ENCODE measurements at places on chromosomes 12 and 14.

- no peak for DNase-seq
Observed at GRCh38 chr14:79418649-79419415, 792.5 kb downstream of the DIO2 start.

DNA sequence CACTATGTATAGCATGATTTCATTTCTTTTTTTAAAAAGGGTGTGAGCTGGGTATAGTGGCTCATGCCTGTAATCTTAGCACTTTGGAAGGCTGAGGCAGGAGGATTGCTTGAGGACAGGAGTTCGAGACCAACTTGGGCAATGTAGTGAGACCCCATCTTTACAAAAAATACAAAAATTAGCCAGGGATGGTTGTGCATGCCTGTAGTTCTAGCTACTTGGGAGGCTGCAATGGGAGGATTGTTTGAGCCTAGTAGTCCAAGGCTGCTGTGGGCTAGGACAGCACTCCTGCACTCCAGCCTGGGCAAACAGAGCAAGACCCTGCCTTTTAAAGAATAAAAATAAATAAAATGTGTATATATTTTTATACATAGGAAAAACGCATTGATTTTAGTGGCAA lies 43.0 kb downstream of the DIP2B start:
- DNase-seq = no peak

- no peak for DNase-seq
Observed at GRCh38 chr12:121647-122046, 55.1 kb downstream of the IQSEC3 start.

- DNase-seq = no peak
Observed at GRCh38 chr14:70879448-70879847, 27.8 kb upstream of the PCNX1 start.

GRCh38 chr14:64217834-64218233 lies 76.3 kb downstream of the ESR2 start:
- no peak for DNase-seq

GRCh38 chr12:90514325-90514724 lies 440.7 kb downstream of the CCER1 start:
- no peak for DNase-seq

- DNase-seq = no peak
Observed at GRCh38 chr12:103799504-103799856, 41.6 kb downstream of the NT5DC3 start.

DNA sequence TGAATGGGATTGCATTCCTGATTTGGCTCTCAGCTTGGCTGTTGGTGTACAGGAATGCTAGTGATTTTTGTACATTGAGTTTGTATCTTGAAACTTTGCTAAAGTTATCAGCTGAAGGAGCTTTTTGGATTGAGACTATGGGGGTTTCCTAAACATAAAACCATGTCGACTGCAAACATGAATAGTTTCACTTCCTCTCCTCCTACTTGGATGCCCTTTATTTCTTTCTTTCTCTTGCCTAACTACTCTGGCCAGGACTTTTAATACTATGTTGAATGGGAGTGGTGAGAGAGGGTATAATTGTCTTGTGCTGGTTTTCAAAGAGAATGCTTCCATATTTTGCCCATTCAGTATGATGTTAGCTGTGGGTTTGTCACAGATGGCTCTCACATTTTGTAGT lies 141.5 kb downstream of the CEP83 start:
- DNase-seq = no peak

DNA sequence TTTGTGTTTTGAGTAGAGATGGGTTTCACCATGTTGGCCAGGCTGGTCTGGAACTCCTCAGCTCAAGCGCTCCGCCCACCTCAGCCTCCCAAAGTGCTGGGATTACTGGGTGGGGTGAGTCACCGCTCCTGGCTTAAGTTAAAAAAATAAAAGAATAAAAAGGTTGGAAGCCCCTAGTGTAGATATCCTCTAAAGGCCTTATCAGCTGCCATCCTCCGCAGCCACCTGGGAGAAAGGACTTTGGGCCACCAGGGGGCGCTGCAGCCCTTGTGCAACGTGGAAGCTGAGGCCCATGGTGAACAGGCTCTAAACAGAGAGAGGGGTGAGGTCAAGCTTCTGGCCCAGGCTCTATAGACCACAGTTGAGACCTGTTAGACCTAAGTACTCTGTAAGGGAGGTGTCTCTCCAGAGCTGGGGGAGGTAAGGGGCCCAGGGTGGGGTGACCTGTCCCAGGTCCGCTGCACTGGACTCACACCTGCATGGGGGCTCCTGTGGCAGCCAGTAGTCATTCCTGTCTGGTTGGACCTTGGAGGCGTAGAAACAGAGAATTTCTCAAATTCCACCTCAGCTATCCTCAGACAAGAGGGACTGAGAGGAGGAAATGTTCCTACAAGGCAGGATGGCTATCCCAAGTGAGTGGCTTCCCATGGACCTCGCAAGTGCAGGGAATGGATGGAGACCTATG lies 14.0 kb upstream of the RACGAP1 start:
- peak; percentile 39 for DNase-seq

- DNase-seq = no peak
Observed at GRCh38 chr14:94213741-94214140, 39.6 kb downstream of the PPP4R4 start.

GRCh38 chr12:119809023-119809422 lies 68.1 kb downstream of the CIT start:
- no peak for DNase-seq

- no peak for DNase-seq
Observed at GRCh38 chr14:57530571-57530970, 36.9 kb upstream of the CCDC198 start.

DNA sequence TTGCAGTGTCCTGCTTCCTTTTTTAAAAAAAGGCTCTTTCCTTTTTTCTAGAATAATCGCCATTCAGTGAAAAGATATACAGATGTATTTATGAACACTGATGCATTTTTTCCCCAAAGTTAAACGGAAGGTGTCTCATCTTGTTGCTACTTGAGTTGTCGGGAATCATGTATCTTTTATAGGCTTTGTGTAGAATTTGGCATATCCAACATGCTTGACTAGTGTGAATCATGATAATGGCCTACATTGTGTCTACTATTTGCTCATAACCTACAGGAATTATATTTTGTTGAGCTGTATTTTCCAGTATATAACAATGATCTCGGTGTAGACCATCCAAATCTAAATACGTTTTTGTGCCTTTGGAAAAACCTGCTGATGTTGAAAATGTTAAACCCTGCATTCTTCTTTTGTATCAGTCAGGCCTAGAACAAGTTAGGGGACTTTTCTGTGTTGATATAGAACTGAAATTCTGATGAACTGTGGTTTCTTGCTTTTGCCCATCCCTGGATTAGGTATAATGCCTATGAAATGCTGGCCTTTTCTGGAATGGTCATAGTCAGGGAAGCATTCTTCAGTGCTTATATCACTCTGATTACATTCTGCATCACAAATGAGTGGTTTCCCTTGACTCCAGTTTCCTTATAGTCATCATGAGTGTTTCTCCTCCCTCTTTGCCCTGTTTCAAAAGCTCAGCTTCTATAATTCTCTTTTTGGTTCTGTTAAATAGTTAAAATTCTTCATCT lies 10.8 kb downstream of the BMAL2 start:
- no peak for DNase-seq

DNA sequence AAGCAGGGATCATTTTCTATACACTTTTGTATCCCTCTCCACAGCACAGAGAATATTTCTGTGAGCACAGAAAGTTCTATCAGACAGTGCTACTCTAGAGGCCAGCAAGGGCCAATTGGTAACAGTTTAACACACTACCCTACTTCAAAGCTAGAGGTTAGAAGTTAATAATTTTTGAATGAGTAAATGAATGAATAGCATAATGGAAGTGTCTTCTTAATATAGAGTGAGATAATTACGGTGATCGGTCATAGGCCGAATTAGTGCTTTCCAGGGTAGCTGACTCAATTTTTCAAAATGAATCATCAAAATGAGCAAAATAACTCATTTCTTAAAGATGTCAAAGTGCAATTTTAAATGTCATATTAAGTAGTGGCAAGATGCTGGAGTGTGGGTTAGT lies 67.0 kb upstream of the CCDC198 start:
- DNase-seq = no peak

- DNase-seq = no peak
Observed at GRCh38 chr14:21840765-21841164, 167.1 kb upstream of the OR4E1 start.

DNA sequence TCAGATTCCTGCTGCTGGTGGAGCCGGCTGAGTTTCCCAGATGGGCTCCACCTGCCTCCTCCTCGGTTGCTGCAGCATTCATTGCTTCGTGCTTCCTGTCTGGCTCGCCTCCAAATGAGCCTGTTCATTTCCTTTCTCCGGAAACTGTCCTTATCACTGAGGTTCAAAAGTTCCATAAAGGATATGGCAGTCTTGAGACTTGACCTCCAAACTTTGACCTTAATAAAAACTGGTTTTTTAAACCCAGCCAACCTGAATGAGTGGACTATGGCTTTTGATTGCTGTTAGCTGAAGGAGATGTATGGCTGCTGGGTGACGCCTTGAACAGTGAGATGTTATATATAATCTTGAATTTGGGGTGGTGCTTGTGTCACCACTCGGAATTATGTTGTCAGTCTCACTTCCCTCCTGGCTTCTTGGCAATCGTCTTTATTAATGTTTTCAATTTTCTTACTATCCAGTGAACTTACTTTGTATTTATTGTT lies 62.7 kb downstream of the RASSF3 start:
- peak; percentile 37 for DNase-seq

- no peak for DNase-seq
Observed at GRCh38 chr12:12323591-12323990, 26.5 kb downstream of the MANSC1 start.

GRCh38 chr12:43154498-43155045 lies 397.4 kb downstream of the ADAMTS20 start:
- DNase-seq = no peak

GRCh38 chr14:41605550-41606281 lies 960 bp upstream of the LRFN5 start:
- no peak for DNase-seq

GRCh38 chr14:62077676-62078261 lies 315.5 kb downstream of the SNAPC1 start:
- DNase-seq = no peak

DNA sequence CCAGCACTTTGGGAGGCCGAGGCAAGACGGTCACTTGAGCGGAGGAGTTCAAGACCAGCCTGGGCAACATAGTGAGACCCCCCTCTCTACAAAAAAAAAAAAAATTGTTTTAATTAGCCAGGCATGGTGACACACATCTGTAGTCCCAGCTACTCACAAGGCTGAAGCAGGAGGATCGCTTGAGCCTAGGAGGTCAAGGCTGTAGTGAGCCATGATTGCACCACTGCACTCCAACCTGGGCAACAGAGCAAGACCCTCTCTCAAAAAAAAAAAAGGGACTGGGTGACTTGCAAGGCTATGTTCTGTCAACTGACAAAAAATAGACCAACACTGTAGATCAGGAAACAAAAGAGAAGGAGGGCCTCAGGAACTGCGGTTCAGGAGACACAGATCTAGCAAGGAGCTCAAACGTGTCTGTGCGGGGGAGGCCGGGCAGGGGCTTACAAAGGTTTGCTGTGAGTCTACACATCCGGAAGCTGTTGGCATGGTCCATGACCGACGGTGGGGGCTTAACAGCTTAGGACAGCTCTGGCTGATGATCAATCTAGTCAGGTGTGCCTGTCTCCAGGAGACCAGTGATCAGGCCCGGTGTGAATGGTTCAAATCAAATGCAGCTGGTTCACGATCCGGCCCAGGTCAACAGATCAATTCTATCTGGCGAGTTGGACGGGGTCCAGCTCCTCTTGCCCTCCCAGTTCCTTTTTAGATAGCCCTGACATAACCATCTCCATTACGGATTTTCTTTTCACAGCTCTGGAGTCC lies 31.7 kb upstream of the INF2 start:
- DNase-seq = no peak

DNA sequence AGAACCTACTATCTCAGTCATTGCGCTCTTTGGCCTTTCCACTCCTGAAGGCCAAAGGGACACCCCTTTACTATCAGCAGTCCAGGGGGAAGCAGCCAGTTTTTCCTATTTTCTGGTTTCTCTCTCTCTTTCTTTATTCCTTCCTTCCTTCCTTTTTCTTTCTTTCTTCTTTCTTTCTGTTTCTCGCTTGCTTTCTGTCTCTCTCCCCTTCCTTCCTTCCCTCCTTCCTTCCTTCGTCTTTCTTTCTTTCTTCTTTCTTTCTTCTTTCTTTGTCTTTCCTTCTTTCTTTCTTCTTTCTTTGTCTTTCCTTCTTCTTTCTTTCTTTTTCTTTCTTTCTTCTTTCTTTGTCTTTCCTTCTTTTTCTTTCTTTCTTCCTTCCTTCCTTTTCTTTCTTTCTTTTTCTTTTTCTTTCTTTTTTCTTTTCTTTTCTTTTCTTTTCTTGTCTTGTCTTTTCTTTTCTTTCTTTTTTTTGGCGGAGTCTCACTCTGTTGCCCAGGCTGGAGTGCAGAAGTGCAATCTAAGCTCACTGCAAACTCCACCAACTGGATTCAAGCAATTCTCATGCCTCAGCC lies 64.9 kb upstream of the OTX2 start:
- no peak for DNase-seq

- no peak for DNase-seq
Observed at GRCh38 chr12:82740129-82741000, 53.7 kb downstream of the TMTC2 start.

DNA sequence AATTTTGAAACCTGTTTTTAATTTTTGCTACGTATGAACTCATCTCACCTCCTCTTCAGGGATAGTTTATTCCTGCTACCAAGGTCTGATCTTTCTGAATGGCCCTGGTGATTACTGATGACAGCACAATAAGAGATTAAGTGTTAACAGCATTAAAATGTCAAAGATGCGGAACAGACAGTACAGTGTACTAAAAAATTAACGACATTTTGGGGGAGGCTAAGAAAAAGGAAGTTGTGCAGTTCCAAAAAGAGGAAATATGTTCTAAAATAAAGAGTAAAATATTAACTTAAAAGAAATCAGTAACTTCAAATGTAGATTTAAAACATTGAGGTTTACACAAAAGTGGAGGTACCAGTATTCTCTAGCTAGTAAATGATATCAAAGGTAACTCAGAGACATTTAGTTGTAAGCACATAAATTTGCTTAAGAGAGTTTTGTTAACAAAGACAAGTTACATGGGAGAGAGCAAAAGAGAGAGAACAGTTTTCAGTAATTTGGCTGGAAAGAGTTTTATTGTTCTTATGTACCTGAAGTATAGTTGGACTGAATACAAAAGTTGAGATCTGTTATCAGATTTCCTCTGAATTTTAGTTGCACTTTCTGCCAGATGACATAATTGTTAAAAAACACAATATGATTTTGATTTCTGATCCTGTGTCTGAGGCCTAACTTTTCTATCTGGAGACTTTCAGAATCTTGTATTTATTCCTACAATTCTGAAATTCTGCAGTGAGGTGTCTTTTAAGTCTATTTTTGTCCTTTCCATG lies 4.2 kb upstream of the CLECL1 start:
- no peak for DNase-seq

DNA sequence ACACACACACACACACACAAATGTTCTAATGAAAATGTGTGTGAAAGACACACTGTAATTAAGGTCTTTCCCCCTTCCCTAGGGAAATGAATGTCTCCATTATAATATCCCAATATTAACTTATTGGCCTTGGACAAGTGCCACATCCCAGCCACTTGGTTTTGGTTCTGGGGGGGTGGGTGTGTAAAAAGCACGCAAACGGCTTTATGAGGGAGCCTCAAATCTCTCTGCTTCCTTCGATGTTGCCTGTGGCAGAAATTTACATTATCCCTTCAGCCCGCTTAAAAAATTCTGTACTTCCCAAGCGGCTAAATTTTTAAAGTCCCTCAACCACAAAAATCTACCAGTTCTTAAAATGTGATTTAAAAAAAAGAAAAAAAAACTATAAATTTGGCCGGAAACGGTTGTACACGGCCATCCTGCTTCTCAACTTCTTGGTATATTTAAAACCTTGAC lies 432 bp downstream of the C14orf93 start:
- no peak for DNase-seq

Measured in T-helper 22 cell (primary cell).